ENCODE measurements at places on chromosomes 11 and 22. TPM values are rescaled to one million over a fixed set of nuclear protein-coding genes. Genes with fewer than 3 reads are reported as not detected.

DNA sequence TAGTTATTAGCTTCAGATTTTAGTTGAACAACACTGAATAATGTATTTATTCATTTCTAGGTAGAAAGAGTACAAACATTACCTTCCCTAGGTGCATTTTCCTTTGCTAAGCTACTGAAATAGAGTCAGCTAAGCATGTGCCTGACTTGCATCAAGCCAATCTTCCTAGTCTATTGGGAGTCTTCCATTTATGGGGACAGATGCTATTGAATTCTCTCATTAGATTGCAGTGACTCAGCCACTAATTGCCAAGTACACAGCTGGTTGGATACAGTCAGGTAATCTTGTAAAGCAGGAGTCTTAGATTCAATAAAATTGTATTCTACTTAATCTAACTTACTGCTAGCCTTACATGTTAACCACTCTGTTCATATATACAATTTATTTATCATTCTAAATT lies 55.2 kb upstream of the RPS13 start:
- DNase-seq: no peak

DNA sequence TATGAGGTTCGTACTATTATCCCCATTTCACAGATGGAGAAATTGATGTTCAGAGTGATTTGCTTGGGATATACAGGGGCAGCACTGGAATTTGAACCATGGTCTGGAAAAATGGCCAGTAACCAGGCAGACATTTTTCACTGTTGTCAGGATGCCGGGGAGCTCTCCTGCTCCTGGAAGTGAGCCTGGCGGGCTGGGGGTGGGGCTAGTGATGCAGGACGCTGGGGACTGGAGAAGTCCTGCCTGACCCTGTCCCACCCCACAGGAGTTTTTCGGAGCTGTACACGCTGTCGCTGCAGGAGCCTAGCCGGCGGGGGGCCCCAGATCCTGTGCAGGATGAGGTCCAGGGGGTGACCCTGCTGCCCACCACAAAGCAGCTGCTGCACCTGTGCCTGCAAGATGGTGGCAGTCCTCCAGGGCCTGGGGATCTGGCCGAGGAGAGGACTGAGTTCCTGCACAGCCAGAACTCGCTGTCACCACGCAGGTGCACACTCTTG lies 11.1 kb downstream of the SIPA1 start:
- DNase-seq: no peak

- DNase-seq: no peak
These were observed 997 bp downstream of the UBE2L3 start for GRCh38 chr22:21568347-21569075.

MRGPRX3 gene
- not detected for total RNA-seq

- no peak for DNase-seq
These were observed 17.0 kb upstream of the FXYD2 start for GRCh38 chr11:117841551-117842031.

DNA sequence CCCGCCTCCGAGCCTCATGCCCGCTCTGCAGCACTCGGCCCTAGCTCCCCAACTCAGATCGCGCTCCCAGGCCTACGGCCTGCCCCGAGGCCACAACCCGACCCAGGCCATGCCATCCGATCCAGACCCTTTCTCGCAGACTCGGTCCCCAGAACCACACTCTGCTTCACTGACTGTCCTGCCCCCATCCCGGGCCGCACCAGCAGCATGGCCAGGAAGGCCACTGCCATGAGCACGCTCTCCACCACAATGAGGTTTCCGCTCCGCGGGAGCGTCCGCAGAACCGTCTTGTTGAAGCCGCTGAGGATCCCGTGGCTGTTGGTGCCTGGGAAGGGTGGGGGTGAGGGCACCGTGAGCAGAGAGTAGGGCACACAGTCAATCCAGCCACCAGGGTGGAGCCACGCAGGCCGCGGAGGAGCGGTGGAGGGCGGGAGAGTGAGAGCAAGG lies 6.4 kb downstream of the UNC93B1 start:
- no peak for DNase-seq

ALG12 gene
- 14.5 TPM for total RNA-seq

KMT5B gene
- total RNA-seq: 16.9 TPM

- DNase-seq: no peak
These were observed 43.5 kb downstream of the SYTL2 start for GRCh38 chr11:85767246-85767945.

GGTLC2 gene
- not detected for total RNA-seq

MMP8 gene
- total RNA-seq: not detected

C1QTNF4 gene
- 0.29 TPM for total RNA-seq
